Activated T-cell treated with anti-CD3 and anti-CD28 coated beads, Interleukin-2, amount 50 U/mL, for 48 hours (primary cell): ENCODE measurements at places on chromosomes 11 and 22.

GRCh38 chr11:131691181-131692041, 321.0 kb downstream of the NTM start:
- peak; percentile 66 for DNase-seq

DNA sequence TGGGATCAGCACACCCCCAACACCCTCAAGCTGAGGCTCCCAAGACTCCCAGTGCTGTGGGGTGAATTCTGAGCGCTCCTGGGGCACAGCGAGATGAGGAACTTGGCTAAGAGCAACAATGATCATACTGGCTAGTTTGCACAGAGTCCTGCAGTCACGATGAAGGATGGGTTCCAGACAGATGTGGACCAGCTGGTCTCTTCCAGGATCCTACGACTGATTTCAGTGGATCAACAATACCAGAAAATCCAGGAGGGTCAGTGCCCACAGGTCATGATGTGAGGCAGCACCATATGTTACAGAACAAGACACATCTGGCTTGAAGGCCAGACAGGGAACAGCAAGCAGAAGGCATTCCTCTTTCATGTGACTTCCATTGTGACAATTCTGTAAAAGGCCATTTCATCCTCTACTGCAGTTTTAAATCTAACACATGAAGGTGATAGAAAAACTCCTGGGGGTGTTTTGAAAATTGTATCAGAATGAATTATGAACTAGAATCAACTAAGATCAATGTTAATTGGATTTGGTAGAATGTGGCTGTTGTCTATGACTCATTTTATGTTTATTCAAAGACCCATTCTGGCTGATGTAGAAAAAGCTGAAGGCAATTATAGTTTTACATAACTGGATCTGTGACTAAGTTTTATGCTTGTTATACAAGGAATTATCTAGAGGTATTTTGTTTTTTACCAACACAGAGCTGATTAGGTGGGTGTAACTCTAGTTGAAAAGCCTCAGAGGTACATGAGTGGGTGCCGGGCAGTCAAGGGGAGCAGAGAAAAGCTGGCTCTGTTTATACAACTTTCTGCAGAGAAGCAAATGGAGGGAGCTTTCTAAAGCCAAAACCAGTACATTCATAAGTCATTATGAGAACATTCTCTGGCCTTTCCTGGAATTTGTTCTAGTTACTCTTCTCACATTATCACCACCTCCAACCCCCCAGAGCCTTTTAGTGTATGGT, 29.1 kb downstream of the OR52K1 start:
- DNase-seq, result no peak

DNA sequence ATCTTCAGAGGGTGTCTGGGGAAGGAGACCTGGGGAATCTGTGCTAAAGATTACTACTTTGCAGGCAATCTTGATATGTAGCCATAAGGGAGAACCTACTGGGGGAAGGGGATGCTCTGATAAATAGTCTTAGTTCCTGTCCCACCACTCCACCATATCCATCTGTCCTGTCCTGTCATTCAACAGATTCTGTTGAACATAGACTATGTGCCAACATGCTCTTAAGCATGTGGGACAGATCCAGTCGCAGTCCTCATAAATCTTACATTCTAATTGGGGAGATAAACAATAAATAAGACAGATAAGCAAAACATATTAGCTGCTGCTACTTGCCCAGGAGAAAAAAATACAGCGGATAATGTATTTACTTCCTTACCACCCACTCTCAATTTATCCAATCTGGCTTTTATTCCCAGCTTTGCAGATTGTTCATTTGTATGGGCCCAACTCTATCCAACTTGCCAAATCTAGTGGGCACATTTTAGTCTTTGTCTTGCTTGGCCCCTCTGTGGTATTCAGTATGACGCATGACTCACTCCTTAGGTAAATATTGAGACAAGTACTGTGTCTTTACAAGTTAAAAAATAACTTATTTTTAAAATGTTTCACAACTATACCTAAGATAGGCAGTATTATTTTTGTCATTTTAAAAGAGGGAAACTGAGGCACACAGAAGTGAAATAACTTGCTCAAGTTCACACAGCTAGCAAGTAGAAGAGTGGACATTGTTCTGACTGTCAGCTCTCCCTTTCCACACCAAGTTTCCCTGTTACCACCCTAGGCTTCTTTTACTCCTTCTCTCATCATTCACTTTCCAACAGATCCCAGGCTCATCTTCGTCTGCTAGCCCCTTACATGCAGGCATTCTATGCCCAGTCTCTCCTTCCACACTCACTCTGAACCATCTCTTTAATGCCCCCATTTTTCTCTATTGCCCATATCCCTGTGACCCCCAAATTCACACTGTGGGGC, 133.6 kb upstream of the SESN3 start:
- no peak for DNase-seq

GRCh38 chr11:2172676-2173075, 1.1 kb upstream of the TH start:
- no peak for DNase-seq

- DNase-seq, result no peak
Measured at GRCh38 chr11:19658344-19658743, 54.3 kb upstream of the NAV2 start.

DNA sequence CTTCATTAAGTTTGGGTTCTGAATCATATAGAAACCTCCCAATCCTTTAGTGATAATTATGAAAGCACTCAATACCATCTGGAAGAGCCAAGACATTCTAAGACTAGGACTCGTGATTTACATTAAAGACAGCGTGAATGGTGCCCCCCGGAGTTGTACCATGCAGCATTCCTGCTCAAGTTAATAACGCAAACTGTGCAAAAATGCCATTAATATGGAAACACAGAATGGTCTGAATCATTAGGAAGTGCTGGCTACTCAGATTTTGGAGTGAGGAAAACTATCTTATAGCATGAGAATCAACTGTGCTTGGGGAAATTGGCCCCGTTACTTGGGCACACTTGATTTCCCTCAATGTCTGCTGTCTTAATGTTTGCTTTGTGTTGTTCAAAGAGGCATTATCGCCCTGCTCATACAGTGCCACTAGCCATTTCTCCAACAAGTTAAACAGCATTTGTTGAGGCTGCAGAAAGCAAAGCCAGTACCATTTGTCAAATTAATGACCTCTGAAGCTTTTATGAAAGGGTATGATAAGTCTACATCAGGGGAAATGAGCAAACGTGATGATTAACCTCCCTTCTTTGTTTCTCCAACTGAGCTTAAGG, 18.5 kb upstream of the TPH1 start:
- DNase-seq, result no peak

DNA sequence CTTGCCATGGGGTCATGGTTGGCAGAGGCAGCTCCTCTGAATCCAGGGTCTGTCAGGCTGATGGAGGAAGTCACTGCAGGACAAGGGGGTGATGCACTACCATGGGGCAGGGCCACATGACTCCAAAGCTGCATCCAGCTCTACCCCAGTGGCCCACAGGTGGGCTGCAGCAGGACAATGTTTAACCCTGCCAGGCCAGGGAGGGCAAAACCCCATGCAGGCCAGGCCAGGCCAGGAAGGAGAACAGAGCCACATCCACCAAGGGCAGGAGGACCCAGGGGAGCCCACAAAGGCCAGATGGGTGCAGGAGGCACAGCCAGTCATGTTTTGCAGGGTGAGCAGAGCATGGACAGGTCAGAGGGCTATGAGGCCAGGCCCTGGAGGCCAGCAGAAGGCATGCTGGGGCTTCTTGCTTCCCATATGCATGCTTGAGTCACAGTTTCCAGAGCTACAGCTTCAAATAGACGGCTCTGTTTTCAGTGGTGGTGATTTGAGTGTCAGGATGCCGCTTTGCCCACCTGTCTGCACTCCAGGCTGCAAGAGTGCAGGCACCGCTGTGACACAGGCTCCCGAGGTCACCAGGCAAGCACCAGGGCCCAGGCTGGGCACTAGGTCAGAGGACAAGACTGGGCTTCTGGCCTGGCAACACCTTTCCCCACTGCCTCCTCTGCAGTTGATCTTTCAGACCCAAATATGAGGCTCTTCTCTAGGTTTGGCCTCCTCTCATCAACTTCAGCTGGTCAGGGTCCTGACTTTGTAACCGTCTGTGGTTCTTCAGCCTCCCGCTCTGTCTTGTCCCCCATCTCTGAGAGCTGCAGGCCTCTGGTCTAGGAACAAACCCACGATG, 22.9 kb downstream of the RSPH14 start:
- peak; percentile 23 for DNase-seq

- DNase-seq, result no peak
Measured at GRCh38 chr11:61887839-61888494, 3.4 kb downstream of the FADS3 start.

DNA sequence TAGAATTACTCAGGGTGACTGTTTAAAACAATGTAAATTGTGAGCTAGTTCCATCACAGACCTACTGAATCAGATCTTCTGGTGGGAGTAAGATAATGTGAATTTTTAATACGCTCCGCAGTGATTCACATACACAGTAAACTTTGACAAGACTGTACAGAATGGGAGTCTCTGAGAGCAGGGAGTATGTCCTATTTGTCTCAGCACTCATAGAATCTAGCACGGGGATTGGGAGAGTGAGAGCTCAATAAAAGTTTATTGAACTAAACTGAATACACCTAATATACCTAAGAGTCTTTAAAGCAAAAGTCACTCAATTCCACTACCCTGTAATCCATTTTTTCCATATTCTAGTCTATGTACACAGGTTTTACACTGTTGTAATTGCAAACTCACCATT, 11.2 kb upstream of the GAB2 start:
- no peak for DNase-seq

GRCh38 chr11:19869946-19870589, 157.4 kb downstream of the NAV2 start:
- DNase-seq, result no peak

GRCh38 chr11:67287355-67288197, 1.5 kb upstream of the ANKRD13D start:
- DNase-seq, result peak; percentile 67

GRCh38 chr11:134047586-134047999, 21.3 kb upstream of the JAM3 start:
- DNase-seq, result no peak

DNA sequence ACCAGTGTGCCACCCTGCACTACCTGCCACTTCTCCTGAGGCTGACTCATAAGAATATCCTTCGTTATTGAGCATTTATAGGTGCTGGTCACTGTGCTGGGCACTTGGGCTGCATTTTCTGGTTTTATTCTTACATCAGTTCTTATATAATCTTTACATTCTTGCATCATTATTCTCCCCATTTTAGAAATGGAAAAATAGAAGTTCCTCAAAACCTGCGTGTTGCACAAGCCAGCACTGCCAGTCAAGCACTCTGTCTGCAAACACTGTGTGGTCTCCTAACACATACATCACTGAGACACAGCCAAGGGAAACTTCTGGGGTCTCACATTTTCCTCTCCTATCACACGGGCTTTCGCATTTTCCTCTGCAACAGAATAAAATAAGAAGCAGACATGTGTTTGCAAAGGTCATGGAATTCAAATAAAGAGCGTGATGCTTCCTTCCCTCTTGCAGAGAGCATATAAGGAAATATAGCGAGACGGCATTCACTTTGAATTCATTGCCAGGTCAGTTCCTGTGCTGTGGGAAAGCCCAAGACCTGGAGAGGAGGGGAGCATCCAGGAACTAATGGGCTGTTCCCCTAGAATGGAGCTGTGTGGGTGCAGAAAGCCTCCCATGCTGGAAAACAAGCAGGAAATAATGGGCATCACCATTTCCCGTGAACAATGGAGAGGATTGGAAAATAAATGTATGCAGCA, 73.9 kb upstream of the SEZ6L start:
- no peak for DNase-seq

DNA sequence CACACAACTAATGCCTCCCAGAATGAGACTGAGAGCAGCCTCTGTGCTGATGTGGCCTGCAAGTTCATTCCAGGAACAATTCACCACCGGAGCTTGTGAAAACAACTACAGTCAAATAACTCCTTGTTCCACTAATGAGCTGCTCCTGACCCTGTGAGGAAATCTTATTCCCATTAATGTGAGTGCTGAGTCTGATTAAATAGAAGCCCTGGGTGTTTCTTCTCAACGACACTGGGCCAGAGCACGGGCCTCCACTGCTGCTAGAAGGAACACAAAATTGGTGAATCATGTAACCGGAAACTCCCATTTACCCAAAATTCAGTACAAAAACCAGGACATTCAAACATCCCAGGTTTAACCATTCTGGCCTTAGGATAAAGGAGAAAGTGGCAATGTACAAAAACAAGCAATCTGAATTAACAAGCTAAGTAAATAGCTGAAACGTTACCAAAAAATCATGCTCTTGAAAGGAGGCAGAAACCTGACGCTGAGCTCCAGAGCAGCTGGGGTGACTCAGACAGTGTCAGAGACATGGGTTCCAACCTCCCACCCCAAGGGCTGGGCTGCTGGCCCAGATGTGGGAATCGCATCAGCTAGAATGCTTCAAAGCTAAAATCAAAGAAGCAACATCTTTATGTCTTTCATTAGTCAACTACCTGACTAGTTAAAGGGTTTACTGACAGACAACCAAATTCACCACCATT, 26.7 kb downstream of the SERGEF start:
- DNase-seq, result no peak
